COR-L47 (cell line): ENCODE measurements at places on chromosomes 13 and 19.
A peak's percentile ranks its signal among the peaks of the same experiment; 100 is the strongest.

DNA sequence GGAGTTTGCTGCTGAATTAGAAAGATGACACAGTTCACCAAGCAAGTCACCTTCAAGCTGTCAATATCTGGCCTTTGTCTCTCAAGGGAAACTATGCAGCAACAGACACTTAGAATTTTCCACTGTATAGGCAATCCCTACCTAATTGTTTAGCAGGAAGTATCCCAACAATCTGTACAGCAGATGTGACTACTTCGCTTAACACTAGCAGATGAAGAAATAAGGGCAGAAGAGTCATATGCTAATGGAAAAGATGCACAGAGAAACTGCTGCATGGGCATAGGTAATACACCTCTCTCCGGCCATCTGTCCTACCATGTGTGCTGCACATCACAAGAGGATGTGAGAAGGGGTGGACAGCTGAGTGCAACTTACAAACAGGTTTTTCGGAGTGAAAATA lies 851.2 kb downstream of the PCDH9 start:
- no peak for DNase-seq

DNA sequence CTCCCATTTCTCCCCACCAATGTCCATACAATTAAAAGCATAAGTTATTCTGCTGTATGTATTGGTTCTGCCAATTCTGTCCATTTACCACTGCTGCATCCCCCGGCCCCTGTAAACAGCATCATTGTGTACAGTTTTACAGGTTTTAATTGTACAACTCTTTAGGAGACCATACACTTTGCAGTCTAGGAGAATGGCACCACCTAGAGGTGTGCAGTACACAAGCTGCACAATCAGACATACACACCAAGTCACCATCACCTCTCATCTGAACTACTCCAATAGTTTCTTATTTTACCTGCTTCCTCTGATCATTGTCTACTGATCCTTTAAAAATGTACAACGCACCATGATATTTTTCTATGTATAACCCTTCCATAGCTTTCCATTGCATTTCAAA lies 855.9 kb upstream of the KLHL1 start:
- peak; percentile 18 for DNase-seq

DNA sequence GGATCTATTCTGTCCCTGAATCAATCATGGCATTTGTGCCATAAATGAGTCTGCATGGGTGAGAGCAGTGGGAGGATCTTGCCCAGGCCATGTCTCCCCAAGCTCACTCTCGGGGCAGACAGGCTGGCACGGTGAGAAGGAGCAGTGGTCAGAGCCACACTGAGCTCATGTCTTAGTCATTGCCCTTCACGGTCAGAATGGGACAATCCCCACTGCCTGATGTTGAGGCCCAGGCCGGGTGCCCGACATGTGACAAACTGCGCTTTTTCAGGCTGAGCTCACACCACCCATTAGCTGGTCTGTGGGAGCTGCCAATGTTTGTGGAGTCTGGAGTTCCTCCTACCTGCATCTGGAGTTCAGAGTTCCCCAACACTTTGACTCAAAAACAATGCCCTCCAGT lies 481.9 kb downstream of the COG6 start:
- DNase-seq = no peak

- DNase-seq = no peak
Measured at GRCh38 chr13:74064805-74065312, 69.3 kb downstream of the KLF12 start.

DNA sequence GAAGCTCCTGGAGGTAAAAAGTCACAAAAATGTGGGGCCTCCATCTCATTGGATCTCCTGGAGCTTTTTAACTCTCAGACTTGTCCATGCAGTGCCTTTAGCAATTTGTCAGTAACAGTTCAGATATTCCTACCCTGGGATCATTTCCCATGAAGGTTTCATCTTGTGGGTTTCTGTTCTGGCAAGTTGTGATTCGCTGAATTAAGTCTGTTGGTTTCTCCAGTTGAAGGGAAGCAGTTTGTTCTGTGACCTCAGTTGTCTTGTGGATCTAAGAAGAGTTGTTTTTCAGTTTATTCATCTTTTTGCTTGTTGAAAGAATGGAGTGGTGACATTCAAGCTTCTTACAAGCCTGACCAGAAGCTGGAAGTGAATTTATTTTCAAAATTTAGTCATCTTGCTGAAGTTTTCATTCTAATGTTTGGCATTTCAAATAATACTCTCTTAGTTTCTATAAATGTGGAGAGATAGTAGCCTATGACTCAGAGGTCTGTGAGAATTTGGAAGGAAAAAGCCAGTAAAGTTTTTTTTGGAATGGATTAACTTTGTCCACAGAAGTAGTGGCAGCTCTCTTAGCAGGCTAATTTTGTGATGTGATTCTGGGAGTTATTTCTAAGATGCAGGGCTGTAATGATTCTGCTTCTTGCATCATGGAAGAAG lies 120.1 kb upstream of the CSNK1A1L start:
- no peak for DNase-seq

- DNase-seq = no peak
Measured at GRCh38 chr13:75986818-75987217, 350.7 kb downstream of the LMO7 start.

DNA sequence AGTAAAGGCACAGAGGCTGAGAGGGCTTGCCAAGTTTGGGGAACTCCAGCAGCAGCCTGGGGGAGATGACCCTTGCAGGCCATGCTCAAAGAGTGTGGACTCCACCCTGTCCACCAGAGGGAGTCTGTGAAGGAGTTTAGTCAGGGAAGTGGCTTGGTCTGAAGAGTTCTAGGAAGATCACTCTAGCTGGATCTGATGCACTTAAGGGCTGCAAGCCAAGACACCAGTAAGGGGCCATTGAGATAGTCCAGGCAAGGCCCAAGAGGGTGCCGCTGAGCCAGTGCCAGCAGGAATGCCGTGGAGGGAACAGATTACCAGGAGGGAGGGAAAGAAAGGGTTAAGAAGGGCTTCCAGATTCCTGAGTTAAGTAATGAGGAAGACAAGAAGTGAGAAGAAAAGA lies 68.7 kb downstream of the ZAR1L start:
- DNase-seq = peak; percentile 46

DNA sequence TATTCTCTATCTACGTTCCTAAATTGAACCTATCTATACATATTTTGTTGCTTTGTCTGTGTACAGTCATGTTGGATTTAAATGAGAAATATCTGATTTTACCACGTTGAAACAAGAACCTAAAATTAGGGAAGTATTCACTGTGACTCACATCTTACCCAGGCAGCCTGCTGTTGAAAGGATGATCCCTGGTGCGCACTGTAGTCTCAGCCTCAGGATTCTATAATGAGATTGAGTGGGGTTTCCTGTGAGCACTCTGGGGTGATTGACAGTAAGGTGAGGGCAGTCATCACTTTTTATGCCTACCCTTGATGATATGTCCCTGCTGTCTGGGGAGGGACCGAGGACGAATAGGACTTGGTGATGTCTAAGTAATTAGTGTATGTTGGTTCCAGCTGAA lies 35.4 kb downstream of the PCCA start:
- peak; percentile 25 for DNase-seq

- DNase-seq = no peak
Measured at GRCh38 chr19:1491849-1492170, 829 bp downstream of the REEP6 start.

DNA sequence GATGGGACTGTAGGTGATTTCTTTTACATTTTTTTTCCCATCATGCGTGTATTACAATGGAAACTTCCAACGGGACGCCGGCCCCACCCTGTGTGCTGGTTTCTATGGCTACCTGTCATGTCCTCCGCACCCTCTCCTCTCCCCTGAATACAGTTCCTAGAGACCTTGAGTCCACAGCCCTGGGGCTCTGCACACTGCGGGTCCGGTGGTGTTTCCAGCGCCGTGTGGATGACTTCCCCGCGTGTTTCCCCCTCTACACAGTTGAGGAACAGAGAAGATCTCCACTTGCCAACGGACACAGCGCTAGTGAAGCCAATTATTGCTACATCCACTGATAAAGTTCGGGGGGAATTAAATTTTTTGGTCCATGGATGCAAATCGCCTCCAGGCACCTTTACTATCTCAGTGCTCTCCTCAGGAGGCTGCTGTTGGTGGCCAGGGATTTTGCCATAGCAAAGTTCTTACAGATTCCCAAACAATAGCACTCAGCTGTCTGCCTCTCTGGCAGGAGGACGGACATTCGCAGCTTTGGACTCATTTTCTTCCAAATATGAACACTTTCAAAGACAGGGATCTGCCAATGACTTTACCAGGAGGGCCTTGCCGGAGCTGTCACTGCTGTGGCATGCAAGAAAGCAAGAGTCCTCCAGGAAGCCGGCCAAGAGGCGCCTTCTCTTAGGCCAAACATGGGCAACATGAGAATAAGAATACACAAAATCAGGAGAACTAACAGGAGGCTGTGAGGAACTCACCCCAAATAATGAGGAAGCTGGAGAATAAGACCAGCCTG lies 39.3 kb upstream of the GAS6 start:
- DNase-seq = no peak

DNA sequence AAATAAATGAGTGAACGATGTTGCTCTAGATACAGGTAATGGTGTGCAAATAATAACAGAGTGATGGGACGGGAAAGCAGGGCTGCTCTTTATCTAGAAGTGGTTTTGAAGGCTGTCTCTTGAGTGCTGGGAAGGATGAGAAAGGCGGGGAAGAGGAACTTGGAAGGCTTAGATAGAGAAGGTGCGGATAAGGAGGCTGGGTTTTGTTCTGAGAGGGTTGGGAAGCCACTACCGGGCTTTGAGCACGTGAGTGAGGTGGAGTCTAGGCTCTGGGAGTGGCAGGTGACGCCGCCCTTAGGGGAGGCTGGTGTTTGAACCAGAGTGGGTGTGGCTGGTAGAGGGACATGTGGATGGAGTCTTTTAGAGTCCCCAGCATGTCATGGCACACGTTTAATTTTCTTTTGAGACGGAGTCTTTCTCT lies 811 bp downstream of the ARMC6 start:
- peak; percentile 79 for DNase-seq

DNA sequence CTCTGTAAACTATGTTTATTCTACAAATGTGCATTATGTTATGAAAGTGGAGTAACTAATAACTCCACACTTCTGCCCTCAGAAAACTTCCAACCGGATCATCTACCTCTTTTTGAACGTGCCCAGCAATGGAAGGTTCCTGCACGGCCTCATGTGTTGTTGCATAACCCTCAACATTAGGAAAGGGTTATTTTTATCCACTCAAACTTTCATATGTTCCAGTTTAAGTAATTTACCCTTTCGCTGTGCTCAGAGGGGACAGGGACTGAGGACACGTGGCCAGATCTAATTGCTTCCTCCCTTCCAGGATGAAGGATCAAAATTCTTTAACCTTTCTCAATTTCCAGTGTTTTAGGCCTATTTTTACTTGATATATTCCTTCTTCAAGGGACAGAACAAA lies 29.6 kb downstream of the IRS2 start:
- no peak for DNase-seq

DNA sequence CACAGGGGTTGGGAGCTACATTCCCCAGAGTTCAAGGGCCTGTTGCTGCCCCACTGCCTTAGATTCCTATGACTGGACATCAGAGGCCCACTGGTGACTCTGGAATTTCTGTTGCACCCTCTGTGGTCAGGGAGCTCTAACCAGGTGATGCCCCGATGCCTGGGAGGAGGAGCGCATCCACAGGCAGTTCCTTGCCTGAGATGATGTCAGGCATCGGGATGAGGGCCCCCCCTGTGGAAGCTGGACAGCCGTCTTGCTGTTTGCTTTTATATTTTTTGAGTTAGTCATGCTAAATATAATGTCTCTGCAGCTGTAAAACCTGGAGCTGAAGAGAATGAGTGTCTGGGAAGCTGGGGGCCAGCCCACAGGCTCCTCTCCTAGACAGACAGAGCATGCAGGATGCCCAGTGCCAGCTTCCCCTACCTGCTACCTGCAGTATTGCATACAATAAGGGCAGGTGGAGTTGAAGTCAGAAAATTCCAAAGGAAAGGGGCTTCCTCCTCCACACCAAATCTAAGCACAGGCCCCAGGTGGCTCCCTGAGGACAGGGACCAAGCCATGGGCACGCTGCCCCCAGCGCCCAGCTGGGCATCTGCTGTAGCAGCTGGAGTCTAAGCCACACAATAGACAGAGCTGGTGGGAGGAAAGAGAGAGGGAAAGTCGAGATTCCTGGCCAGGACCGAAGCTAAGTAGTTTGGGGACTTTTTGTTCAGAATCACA lies 16.2 kb downstream of the COL4A2 start:
- DNase-seq = no peak

DNA sequence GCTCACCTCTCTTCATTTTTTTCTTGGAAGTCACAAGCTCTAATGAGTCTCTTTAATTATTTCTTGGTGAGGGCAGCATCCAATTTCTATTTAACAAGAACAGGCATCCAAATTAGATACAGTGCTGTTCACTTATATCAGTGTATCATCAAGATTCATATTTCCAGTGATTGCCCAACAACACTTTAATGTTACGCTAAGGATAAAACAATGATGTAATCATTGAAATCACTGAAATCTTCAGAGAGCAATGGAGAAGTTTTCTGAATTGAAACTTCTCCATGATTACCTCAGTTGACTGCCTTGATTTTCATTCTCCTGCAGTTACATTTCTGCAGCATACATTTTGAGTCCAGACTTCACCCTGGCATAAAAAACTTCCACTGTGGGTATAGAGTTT lies 17.1 kb upstream of the LRCH1 start:
- DNase-seq = no peak

- peak; percentile 42 for DNase-seq
Measured at GRCh38 chr13:78121459-78122348, 203.1 kb upstream of the EDNRB start.

DNA sequence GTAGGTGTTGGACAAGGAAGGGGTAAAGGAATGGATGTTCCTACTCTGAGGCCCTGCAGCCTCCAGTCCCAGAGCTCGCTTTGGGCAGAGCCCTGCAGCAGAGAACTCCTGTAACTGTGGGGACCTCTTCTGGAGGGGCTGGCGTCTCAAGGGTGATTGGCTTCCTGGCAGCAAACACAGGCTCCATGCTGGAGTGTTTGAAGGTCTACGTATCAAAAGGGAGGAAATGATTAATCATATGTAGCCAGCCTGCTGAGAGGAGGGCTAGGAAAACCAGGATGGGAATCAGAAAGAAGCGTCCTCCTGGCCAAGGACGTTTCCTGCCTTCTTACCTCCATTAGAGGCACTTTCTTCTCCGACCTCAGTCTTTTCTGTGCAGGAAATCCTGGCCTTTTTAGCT lies 208.5 kb downstream of the TSHZ3 start:
- DNase-seq = no peak
